ENCODE measurements at places on chromosomes 12 and 14.

- DNase-seq, result no peak
These were observed 117.3 kb downstream of the BEGAIN start for GRCh38 chr14:100469632-100470522.

GRCh38 chr12:45730348-45731189, 1.1 kb downstream of the ARID2 start:
- no peak for DNase-seq

DNA sequence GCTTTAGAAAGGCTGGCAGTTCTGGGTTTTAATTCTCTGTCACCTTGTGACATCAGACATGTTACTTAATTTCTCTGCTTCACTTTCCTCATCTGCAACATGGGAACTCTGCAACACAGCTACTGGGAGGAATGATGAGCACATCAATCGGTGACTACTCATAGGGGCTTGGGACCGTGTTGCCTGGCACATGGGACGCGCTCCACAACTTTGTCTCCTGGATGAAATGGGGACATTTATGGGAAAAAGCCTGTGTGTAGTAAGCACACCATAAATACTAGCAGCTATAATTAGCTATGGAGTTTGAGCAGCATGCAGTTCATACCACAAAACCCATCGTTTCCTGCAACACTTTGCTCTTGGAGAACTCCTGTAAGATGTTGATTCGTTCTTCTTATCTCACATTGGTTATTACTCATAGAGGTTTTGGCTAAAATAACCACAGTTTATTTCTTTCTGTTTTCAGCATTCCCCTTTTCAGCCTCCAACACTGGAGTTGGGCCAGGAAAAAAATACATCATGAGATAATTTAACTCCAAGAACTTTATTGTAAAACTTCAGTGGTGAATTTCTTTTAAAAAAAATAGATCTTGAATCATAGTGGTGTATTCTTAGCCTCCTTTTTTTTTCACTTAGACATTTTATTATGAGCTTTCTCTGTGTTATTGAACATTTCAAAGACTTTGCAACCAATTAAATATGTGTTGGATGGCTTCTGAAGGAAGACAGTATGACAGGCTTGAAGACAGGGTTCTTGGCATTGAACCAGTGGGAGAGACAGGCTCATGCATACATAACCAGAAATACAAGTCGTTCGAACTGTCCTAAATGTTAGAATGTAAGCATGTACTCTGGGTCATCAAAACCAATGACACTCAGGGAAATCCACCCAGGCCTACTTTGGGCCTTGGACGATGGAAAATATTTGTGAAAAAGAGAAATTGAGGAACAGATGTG, 72.7 kb downstream of the RIN3 start:
- DNase-seq, result no peak

DNA sequence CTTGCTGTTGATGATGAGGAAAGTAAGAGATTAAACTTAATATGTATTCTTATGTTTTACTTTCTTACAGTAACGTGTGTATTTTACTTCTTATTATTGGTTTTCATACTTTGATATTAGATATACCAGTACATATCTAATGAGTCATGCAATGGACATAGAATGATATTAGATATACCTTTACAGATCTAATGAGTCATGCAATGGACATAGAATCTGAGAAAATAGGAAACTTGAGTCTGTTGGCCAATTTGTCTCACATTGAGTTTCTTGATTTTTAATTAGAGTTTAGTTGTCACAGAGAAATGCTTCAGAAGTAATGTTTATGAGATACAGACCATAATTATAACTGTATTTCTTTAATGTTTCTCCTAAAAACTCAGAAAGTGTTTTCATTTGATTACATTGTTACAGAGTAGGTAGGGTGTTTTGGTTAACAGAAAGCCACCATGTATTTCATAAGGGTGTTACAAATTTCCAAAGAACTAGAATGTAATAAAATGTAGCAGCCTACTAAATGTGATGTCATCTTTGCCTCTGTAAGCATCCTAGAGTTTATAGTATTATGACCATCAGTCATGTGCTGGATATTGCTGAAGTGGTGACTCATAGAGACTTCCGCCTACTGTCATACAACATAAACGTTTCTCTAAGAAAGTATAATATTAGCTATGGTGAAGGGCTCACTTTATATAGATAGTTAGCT, 3.0 kb downstream of the GAS2L3 start:
- DNase-seq, result no peak

- DNase-seq, result no peak
These were observed 115.0 kb upstream of the EVL start for GRCh38 chr14:99950181-99950580.

DNA sequence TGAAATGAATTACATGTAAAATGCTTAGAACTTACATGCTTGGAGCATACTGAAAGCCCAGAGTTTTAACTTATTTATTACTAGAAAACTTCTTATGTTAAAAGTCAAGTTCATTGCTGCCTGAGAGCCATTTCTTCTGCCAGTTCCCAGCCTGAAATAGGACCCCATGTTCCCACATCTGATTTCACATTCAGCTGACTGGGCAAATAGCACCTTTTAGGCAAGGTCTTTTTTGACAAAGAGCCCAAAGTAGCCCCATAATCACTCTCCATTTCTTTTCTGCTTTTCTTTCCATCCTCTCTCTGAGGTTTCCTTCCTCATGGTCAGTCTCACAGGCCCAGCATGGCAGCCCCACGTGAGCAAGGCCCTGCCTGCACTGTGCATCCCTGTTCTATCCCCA, 1.1 kb upstream of the ARPC3 start:
- no peak for DNase-seq

GRCh38 chr12:92745856-92746550, 43.2 kb downstream of the PLEKHG7 start:
- DNase-seq, result no peak

GRCh38 chr14:71140157-71140556, 232.9 kb downstream of the PCNX1 start:
- no peak for DNase-seq

DNA sequence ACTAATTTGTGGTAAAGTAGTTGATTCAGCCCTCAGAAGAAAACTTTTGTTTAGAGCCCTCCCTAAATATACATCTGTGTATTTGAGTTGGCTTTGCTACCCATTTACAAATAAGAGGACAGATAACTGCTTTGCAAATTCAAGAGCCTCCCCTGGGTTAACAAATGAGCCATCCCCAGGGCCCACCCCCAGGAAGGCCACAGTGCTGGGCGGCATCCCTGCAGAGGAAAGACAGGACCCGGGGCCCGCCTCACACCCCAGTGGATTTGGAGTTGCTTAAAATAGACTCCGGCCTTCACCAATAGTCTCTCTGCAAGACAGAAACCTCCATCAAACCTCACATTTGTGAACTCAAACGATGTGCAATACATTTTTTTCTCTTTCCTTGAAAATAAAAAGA, 2.7 kb downstream of the FZD10 start:
- DNase-seq, result no peak
